ENCODE measurements at places on chromosomes 2 and 18.
A peak's percentile ranks its signal among the peaks of the same experiment; 100 is the strongest.

DNA sequence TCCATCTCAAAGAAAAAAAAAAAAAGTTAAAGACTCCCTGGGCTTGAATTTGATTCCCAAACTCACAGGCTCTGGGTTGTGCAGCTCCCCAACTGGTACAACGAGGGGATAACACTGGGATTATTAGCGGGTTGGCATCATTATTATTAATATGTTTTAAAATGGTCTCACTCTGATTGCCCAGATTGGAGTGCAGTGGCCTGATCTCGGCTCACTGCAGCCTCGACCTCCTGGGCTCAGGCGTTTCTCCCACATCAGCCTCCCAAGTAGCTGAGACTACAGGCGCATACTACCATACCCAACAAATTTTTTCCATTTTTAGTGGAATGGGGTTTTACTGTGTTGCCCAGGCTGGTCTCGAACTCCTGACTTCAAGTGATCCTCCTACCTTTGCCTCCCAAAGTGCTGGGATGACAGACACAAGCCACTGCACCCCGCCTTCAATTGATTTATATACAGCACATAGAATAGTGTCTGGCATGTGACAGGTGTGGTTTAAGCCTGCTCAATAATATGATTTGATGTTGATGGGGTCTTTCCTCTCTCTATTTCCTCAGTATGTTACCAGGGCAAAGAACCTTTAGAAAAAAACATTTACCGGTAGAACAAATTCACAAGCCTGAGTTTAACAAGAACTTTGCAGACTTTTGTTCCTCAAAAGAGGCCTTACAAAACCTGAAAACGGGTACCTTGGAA, 12.2 kb downstream of the MYCN start:
- DNase-seq: no peak

- DNase-seq: no peak
These were observed 769 bp downstream of the ATF2 start for GRCh38 chr2:175167076-175167791.

DNA sequence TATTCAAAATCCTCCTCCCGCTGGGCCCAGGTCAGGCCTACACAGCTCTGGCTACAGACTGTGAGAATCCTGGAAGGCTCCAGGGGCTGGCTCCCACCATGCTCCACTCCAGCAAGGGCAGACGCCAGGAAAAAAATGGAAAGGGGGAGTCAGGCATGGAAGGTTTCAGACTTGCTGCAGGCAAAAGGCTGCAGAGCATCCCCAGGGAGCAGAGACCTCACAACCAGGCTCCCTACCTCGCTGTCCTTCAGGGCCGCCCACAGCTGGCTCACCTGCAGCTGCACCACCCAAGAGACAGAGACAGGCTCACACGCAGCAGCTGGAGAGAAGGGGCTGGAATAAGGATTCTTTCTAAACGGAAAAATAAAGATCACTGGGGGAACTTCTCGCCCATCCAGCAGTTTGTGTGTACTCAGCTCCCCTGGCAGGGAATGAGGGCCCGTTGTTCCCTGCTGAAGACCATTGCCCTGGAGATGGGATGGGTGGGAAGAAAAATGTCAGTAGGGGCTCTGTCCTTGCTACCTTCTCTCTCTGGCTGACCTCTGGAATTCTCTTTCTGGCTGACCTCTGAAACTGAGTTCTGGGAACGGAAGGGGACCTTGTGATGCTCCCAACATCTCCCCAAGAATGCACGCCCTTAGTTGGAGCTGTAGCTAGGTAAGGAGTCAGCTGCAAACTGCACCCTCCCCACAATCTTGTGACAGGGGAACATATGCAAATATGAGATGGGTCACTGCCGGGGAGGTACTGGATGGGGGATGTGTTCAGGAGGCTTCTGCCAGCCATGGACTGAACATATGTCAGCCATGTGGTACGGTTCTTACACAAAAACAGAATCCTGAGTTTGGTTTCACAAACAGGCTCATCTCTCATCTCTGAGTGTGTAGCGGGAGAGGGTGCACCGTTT, 34.5 kb downstream of the BCL2 start:
- peak; percentile 28 for DNase-seq

DNA sequence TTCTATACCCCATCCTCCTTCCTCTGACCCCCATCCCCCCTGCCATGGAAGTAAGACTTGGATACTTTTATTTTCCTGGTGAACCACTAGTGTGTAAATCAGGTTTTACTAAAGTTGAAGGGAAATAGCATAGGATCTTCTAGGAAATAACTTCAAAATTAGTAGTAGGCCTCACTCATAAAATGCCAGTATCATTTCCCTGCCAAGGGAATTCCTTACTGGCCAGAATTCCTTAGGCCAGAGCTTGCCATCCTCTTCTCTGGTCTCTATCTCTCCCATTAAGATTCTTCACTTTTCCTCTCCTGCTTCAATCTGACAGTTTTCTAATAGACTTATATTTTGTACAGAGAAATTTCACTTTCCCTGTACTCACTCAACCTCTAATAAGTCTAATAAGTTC, 322.8 kb upstream of the TANK start:
- DNase-seq: no peak

- no peak for DNase-seq
These were observed 32.0 kb upstream of the MC4R start for GRCh38 chr18:60404486-60405085.
